DMS79 treated with DMSO at 0.1 percent for 48 hours (cell line): ENCODE measurements at places on chromosomes 3 and 15.

GRCh38 chr15:31480356-31481025 is 153.9 kb downstream of the KLF13 start:
- DNase-seq = no peak

- no peak for DNase-seq
These were observed 1343.1 kb downstream of the ROBO1 start for GRCh38 chr3:78424656-78425055.

GRCh38 chr3:63966871-63967270 is 54.7 kb upstream of the SCAANT1 start:
- no peak for DNase-seq

DNA sequence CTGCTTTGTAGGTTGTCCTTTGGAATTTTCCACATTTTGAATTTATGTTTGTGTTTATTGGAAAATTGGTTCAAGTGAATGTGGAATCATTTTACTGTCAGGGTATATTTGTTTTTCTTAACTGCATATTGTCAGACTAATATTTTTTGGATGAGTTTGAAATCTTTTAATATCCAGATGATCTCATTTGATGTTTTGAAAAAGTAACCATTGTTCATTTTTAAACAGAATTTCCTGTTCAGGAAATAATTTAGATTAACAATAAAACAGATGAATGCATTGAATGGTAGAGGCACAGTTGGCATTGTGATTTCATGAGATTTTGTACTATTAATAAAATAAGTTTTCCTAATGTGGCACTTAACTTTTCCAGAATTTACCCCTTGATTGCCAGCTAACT is 15.5 kb downstream of the TRAK1 start:
- DNase-seq = no peak

DNA sequence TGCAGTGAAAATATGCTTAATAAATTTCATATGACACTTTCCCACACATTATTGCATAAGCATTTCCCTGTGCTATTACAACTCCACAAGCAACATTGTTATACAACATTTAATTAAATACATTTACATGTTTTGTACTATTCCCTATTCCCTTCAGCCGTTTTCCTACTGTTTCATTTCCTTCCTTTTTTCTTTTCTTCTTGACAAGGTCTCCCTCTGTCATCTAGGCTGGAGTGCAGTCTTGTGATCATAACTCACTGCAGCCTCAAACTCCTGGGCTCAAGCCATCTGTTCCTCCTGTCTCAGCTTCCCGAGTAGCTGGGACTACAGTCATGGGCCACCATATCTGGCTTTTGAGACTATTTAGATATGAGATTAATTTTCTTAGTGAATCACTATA is 254.7 kb downstream of the NFKBIZ start:
- no peak for DNase-seq
